Iris pigment epithelial cell (primary cell): ENCODE measurements at places on chromosomes 3 and 15.

- DNase-seq, result peak; percentile 88
These were observed 6.8 kb upstream of the LDHAL6B start for GRCh38 chr15:59199626-59200465.

DNA sequence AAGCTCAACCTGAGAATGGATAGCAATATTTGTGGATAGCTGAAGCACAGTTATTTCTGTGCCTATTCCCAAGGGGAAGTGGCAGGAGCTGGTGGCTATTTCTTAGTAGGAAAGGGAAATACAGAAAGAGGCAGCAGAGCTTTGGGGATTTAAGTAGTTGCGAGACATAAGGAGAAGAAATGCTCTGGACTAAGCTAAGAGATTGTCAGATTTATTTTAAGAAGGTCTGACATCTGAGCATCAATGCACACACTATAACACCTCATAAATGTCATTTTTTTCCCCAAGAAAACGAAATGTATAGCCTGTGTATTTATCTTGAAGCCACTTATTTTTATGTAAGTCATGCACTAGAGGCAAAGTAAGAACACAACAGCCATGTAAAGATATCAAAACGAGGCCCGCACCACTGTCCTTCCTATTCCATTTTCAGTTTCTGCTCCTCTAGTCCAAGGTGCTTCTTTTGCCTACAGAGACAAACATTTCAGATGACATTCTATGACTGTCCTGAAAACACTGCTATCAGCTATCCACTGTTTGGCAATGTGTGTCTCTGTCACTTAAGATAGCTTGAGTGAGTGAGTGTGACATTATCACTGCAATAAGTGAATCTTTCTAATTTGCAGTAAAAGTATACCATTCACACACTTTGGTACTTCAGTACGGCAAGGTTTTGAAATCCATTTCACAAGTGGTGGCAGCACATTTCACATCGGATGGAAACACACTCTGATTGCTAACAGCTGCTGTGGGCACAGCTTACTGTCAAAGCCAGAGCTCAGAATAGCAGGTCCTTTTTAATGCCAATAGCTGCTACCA, 62.7 kb upstream of the ICE2 start:
- no peak for DNase-seq

DNA sequence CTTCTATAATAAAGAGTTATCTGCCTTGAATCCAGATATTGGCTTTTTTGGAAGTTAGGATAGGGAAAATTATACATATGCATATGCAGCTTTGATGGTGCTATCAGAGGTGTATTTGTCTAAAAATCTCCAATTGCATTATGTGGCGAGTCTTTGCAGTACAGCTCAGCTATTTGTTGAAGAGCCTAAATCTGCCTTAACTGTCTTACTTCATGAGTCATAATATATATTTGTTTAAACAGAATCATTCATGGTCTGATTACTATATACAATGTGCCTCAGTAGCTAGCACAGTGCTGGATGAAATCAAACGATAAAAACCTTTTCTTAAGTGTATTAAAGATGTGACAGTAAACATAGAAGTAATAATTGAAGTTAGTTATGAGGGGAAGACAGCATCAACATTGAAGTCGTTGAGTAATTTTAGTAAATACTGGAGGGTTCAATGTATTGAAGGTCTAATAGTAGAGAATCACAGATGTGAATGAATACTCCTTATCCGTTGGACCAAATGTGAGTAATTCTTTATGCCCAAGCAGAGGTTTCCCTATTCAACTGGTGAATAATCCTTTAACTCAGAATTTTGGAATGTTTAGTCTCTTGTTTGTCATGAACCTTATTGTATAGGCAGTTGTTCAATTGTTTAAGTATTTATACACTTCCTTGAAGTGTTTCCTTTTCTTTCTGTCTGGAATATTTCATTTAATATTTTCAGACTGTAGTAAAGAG, 74.8 kb upstream of the NAALADL2 start:
- peak; percentile 43 for DNase-seq

GRCh38 chr3:196128172-196128843, 46.4 kb upstream of the TFRC start:
- DNase-seq, result no peak

DNA sequence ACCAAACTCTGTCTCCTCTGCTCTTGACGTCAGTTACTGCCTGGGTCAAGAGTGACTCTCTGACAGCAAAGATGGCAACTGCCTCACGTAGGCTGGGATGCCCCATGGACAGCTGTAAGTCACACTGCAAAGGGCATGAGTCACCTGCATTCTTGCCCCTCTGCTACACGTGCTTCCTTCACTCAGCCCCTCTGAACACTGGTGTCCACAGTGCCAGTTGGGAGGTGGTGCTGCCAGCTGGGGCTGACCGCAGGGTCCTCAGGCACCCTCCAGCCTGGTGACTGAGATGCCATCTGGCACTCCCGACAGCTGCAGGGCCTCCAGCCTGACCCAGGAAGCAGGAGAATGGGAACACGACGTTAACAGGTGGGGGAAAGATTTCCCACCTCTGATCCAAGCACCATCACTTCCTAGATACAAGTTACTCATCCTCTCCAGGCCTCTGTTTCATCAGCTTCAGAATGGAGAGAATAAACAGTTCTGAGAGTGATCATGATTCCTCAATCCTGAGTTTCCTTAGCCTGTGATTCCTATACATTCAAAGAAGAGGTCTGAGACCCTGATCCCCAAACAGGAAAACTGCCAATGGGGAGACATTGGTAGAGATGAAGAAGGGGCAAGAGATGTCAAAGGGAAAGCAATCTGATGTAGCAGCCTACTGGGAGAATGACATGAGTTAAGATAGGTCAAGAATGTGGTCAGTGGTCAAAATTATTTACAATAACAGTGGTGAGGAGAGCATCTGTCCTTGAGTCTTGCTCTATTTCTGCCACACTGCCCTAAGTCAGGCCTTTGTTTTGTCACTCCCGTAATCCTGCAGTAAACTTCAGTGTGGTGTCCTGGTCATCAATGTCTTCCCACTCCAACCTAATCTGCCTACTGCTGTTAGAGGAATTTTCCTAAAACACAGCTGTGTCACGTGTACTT, 86.1 kb upstream of the BCL6 start:
- DNase-seq, result peak; percentile 43

GRCh38 chr15:101481917-101482525, 7.5 kb downstream of the PCSK6 start:
- no peak for DNase-seq

GRCh38 chr3:72411843-72412242, 436.4 kb downstream of the SHQ1 start:
- DNase-seq, result no peak

GRCh38 chr3:171745577-171746319, 64.5 kb downstream of the PLD1 start:
- no peak for DNase-seq

DNA sequence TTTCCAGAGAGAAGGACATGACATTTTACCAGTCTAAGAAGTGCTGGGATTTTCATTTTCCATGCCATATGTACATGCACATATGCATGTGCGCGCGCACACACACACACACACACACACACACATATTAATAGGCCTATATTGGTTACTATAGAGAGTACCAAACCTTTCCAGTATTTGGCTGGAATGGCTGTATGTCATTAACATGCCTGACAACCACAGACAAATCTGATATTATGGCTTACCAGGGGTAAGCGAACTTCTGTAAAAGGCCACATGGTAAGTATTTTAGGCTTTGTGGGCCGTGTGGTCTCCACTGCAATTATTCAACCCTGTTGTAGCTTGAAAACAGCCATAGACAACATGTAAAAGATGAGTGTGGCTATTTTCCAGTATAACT, 97.2 kb upstream of the TSPAN3 start:
- no peak for DNase-seq

- DNase-seq, result no peak
These were observed 5.0 kb upstream of the UACA start for GRCh38 chr15:70768257-70768883.

- DNase-seq, result no peak
These were observed 51.7 kb downstream of the GOLIM4 start for GRCh38 chr3:168044049-168044448.

GRCh38 chr3:77773084-77773483, 733.2 kb downstream of the ROBO2 start:
- DNase-seq, result no peak

DNA sequence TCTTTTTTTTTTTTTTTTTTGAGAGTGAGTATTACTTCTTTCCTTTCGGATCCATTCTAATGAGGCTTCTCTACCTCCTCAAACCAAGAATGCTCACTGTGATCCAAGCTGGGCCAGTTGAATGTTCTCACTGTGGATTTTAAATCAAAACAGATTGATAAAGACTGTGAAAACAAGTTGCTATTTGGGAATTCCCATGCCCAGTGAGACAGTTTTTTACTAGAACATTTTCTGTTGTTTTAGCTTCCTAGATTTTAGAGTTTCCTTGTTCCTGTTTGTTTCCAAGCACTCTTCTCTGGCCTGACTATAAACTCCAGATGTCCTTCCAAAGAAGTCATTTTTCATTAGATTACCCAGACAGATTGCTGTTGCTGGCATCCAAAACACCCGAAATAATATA, 60.1 kb upstream of the GALNT15 start:
- no peak for DNase-seq

GRCh38 chr15:83413054-83413719, 34.0 kb upstream of the SH3GL3 start:
- DNase-seq, result no peak

DNA sequence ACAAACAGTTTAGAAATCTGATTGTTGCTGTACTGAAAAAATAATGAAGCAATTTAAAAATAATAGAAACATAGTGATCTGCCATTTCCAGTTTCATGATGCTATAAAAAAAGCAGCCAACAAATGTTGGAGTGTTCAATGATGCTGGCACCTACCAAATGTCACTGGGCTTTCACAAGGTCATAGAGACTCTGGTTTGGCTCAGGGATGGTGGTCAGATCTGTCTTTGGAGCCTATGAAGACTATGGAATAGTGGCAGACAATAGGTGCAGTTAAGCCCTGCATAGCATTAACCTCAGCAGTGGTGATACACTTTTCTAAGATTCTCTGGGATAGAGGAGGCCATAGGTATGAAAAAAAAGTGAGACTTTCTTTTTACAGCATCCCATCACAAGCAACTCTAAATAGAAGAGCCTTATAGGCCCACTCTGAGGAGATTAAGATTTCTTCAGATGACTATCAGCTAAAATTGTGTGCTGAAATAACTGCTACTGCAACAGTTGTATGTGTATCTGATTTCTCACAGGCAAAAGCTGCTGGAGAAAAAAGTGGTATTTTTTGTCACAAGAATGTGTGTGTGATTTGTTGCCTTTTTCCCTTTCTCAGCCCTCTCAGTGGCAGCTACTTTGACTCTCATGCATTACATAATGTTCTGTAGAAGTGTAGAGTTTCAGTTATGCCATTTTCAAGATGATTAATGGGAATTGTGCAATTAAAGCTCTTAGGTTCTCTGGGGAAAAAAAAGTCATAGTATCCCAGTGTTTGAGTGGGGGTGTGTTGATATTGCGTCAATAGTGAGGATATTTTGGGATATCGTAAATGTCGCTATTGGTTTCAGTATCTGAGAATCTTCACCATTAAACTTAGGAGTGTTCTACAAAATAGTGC, 137.4 kb downstream of the MBNL1 start:
- DNase-seq, result peak; percentile 95

DNA sequence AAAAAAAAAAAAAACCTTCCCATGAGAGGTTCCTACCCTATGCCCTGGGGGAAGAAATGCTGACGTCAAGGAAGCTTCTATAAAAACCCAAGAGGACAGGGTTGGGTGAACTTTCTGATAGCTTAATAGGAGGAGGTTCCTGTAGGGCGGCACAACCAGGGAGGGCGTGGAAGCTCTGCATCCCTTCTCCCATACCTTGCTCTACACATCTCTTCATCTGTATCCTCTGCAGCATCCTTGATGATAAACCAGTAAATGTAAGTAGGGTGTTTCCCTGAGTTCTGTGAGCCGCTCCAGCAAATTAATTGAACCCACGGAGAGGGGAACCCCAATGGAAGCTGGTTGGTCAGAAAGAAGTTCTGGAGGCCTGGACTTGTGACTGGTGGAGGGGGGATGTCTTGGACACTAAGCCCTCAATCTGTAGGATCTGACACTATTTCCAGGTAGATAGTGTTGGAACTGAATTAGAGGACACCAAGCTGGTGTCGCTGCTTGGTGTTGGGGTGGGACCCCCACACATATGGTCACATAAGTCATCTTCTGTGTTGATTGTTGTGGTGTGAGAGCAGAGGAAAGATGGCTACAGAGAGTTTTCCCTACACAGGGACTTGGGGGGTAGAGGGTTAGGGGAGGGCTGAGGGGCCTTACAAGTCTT, 91.5 kb downstream of the ST6GAL1 start:
- no peak for DNase-seq

DNA sequence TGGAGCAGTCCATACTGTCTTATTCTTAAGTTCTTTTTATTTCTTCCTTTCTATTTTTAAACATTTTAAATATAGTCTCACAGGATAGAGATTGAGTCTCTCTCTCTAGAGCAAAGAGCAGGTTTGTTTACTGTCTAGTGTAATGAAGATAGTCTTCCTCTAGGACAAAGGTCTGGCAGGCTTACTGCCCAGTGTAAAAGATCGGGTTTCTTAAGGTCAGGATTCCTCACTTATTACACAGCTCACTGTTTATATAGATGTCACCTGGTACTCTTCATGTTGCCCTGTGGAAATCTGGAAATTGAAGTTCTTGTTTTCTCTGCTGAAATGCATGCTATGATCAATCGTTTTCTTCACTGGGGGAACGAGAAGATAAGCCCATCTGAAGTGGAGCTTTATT, 76.0 kb downstream of the ZBBX start:
- DNase-seq, result no peak

DNA sequence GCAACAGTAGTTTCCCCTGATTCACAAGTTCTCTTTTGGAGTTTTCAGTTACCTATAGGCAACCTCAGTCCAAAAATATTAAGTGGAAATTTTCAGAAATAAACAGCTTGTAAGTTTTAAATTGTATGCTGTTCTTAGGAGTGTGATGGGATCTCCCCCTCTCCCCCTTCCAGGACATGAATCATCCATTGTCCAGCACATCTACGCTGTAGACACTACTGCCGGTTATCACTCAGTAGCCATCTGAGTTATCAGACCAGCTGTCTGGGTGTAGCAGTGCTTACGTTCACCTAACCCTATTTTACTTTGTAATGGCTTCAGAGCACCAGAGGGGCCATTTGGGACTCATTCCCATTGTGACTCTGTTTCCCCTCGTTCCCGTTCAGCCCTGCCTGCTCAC, 96.7 kb upstream of the PLXNA1 start:
- peak; percentile 69 for DNase-seq

DNA sequence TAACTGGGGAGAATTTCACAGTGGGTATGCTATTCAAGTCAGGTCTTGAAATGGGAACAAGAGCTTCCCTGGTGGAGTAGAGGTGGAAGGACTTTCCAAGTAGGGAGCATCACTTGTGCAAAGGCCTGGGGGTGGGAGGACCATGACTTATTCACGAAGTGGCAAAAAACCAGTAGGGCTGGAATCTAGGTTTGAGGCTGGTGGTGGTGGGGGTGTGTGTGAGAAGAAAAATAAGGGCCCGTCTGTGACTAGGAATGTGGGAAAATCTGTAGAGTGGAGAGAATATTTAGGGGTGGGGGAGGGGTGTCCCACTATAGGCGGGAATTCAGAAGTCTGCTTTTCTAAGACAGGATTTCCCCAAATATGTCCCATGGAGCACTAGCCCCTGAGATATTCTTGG, 271.9 kb upstream of the TBL1XR1 start:
- DNase-seq, result no peak
